Umbilical cord (tissue), 2 donors: ENCODE measurements at places on chromosomes 1 and 21. TPM values are rescaled to one million over a fixed set of nuclear protein-coding genes. Genes with fewer than 3 reads are reported as not detected.

- DNase-seq: peak; percentile 83
Measured at GRCh38 chr1:55329091-55329490, 113.9 kb upstream of the USP24 start.

- DNase-seq: no peak
Measured at GRCh38 chr1:237492359-237492758, 398.4 kb downstream of the ZP4 start.

DNA sequence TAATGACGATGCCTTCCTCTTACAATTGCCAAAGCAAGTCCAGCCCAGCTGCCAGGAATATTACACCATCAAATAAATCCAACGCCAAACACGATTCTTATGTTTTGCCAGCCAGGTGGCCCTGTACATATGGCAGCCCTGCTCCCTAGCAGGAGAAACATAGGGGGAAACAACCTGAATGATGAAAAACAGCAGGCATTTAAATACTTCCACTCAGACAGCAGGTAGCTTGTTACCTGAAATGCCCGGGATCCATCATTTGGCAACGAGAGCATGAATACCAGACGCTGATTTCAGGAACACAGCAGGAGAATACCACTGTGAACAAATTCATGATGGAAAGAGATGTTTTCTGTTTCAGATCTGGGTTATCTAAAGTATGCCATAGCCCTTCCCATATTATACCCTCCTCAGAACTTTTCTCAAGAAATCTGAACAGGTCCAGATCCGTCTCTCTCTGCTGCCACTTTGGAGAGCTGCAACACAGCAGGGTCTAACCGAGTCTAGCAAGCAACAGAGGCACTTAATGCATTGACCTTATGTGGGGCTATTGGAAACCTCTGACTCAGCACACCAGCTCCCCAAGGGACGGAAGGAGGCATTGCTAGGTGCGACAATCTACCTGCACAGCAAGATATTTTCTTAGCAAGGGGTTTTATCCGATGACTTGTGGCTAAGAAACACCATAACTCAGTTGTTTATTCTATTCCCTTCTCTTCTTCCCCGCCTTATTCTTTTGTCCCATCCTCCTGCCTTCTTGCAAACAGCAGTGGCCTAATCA lies 166.3 kb downstream of the BARHL2 start:
- no peak for DNase-seq

DNA sequence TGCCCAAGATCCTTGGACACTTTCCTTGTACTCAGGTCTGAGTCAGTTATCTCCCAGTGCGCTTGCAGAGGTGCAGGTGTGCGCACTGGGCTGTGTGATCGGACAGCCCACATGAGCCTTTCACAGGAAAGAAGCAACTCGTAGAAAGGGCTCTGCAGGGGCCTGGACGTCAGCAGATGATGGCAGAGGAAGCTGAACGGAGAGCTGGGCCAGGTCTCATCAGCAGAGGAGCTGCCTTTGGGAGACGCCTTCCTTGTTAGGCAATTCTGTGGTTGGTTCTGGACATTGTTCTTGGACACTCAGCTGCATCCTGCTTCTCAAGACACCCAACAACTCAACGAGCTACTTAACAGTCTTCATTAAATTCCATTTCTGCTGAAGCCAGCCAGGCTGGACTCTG lies 7.5 kb upstream of the PROK1 start:
- DNase-seq: no peak

Gene ANP32E
- total RNA-seq: 29.9 TPM

DNA sequence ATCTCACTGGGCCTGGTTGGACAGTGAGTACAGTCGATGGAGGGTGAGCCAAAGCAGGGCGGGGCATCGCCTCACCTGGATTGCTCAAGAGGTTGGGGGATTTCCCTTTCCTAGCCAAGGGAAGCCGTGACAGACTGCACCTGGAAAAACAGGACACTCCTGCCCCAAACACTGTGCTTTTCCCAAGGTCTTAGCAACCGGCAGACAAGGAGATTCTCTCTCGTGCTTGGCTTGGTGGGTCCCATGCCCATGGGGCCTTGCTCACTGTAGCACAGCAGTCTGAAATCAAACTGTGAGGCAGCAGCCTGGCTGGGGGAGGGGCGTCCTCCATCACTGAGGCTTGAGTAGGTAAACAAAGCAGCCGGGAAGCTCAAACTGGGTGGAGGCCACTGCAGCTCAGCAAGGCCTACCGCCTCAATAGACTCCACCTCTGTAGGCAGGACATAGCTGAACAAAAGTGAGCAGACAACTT lies 11.3 kb downstream of the C1orf105 start:
- DNase-seq: no peak

Gene SMIM11
- total RNA-seq: 6.5 TPM

DNA sequence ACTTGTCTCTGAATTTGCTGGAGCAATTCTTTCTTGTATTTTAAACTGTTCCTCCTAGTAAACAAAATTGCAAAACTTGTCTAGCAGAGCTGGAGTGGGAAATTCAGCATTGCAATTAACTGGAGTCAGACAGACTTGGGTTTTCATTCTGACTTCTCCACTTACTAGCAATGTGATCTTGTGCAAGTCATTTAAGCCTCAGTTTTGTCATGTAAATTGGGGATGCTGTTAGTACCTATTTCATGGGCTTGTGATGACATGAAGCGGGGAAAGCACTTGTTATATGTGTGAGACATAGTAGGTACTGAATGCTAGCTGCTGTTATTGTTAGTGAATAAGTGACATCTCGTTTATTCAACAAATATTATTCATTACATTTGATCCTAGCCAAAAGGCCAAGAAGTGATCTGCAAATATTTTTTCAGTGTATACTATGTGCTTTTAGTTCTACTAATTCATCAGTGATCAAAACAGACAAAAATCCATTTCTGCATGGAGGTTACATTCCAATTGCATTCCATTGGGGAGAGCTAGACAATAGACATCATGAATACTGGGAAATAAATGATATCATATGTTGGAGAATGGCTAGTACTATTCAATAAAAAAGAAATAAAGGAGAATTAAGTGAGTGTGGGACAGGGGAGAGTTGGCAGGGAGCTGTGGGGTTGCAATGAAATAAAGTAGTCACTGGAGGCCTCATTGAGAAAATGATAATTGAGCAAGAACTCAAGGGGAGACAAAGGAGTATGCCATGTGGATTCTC lies 47.1 kb downstream of the CACHD1 start:
- no peak for DNase-seq

GRCh38 chr1:235925016-235925415 lies 58.3 kb upstream of the LYST start:
- no peak for DNase-seq

DNA sequence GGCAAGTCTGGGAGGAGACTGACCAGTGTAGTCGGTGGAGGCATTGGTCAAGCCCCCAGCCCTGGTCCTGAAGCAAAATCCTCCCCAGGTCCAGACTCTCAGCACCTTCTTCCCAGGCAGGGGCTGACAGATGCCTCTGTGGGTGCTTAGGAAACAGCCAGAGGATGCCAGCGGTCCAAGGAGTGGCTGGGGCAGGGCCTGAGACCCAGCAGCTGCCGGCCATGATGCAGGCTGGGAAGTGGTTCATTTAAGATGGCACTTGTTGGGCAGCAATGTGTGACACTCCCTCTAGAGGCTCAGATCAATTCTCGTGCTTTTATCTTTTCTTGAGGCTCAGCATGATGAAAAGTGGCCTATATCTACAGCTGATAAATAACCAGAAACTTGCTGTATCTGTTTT lies 165.0 kb upstream of the VAMP3 start:
- DNase-seq: no peak

DNA sequence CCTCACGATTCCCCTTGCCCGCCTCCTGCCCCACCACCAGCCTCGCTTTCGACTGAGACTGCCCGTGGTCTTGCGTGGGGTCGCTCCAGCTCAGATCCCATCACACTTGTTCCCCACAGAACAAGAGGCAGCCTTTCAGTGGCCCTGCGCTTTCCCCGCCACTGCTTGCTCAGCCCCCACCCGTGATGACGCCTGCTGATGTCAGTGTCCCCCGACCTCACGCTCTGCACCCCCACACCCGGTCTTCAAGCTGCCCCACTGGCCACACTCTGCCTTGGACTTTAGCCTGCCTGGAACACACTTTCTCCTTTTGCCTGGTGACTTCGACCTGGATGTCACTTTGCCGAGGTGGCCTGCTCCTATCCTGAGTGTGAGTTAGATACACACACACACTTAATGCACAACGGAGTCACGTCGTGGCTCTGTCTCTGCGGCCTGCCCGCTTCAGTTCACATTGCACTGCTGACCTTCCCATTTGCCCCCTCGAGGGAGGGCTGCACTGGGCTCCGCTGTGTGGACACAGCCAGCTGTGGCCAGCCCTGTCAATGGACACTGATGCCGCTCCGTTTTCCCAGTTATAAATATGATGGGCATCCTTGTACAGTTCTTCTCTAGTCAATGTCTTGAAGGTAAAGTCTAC lies 13.0 kb downstream of the AGPAT3 start:
- DNase-seq: no peak

DNA sequence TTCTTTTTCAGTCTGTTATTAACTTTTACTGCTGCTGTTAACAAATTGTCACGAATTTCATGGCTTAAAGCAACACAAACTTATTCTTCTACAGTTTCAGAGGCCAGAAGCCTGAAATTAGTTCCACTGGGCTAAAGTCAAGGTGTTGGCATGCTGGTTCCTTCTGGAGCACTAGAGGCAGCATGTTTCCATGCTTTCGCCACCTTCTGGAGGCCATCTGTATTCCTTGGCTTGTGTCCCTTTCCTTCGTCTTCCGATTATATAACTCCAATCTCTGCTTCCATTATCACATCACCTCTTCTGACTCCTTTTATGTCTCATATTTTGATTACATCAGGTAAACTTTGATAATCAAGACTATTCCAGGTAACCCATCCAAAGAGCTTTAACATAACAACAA lies 1742.1 kb downstream of the BRINP3 start:
- no peak for DNase-seq

DNA sequence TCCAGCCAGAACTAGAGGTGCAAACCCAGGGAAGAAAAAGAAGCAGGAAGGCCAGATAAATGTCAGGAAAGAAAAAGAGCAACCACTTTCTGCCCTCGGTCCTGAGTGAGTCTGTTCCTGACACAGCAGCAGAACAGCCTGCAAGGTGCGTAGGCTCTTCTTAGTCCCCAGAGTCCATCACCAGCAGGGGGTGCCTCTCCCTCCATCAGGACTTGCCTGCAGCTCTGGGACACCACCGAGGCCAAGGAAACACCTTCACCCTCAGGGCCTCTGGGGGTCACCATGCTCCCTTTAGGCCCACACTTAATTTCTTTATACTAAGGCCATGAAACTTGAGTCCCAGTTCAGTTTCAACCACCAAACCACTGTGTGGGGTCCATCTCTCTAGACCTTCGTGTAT lies 43.7 kb upstream of the NFASC start:
- no peak for DNase-seq

DNA sequence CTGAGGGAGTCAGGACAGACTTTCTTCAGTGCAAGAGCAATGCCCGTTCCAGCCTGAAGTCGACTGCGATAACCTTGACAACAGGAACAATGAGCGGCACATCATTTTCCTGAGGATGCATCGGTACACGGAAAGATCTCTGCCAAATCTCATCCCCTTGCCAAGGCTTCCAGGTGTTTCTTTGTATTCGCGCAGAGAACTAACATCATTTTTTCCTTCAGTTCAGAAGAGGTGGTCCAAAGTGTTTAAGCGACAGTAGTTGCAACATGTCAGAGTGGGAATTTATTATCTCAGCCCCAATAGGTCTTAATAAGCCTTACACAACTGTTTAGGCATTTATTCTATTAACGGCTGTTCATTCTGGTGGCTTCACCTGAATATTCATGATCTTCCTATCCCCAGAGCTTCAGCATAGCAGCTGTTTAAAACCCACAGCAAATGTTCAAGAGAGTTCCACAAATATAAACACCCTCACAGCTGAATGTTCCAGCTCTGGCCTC lies 129.7 kb upstream of the NFIA start:
- DNase-seq: no peak

- no peak for DNase-seq
Measured at GRCh38 chr1:248585266-248585665, 10.7 kb upstream of the OR2T34 start.

DNA sequence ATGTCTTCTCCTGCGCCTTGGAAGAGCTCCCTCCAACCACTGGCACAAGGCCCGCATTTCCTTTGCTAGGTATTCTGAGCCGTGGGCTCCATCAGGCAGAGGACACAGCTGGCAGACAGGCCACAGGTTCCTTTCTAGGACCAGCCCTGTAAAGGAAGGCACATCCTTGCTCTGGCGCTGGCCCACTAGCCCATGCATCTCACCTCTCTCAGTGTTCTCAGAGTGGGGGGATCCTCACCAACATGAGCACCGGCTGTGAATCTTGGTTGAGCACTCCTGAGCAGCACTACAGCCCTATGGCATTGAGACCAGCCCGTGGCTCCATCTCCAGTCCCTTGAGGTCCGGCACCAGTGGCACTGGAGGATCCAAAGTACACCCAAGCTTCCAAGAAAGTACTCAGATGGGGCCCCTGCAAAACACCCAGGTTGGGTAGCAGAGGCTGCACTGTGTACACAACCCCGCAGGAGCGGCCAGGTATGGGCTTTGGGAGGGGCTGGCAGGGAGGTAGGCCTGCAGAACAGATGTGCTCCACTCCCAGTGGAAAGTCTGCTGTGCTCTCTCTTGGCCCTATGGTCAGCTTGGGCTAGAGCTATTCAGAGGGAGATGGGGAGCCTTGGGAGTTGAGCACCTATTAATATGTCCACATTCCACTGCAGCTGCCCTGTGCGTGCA lies 47.1 kb upstream of the PLPPR5 start:
- no peak for DNase-seq

- DNase-seq: no peak
Measured at GRCh38 chr1:19612530-19612929, 31.6 kb upstream of the NBL1 start.

DNA sequence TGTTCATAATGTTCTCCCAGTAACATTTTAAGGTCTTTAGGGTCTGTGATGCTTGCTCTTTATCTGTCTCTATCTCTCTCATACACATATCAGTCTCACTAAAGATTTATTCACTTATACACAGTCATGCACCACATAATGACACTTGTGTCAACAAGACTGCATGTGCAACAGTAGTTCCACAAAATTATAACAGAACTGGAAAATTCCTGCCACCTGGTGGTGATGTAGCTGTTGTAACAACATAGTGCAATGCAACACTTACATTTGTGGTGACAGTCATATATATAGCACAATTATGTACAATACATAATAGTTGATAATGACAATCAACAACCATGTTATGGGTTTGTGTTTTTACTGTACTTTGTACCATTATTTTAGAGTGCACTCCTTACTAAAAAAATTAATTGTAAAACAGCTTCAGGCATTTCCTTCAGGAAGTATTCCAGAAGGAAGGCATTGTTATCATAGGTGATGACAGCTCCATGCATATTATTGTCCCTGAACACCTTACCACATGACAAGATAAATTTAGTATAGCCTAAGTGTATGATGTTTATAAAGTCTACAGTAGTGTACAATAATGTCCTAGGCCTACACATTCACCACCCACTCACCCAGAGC lies 8.1 kb downstream of the TDRD5 start:
- peak; percentile 4 for DNase-seq

Gene FAM163A
- 3.6 TPM for total RNA-seq

GRCh38 chr1:222918801-222919477 lies 104.1 kb downstream of the DISP1 start:
- DNase-seq: no peak

GRCh38 chr1:40076895-40077312 lies 20.1 kb downstream of the PPT1 start:
- peak; percentile 98 for DNase-seq

GRCh38 chr1:42735477-42736105 lies 4.4 kb downstream of the CLDN19 start:
- peak; percentile 37 for DNase-seq
